ENCODE measurements at places on chromosomes 3 and 15.

DNA sequence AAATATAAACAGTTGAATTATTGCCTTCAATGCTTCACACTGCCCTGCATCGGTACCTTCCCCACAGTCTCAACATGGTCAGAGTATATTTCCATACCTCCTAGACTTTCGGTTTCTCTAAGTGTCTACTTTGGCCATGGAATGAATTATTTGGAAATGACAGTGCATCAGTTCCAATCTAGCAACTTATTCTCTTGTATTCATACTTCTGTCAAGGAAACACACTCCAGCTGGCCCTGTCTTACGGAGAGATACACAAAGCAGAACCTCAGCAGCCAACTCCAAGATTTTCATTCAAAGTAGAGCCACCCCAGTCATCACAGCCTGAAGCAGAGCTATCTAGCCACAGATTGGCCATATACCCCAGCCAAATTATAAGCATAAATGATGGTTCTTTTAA is 518.4 kb upstream of the UBE2E2 start:
- DNase-seq = no peak

- DNase-seq = no peak
Measured at GRCh38 chr15:60116456-60117089, 112.5 kb downstream of the FOXB1 start.

GRCh38 chr3:64943866-64944265 is 256.1 kb upstream of the ADAMTS9 start:
- no peak for DNase-seq

GRCh38 chr3:50580683-50581458 is 11.5 kb downstream of the HEMK1 start:
- DNase-seq = no peak

DNA sequence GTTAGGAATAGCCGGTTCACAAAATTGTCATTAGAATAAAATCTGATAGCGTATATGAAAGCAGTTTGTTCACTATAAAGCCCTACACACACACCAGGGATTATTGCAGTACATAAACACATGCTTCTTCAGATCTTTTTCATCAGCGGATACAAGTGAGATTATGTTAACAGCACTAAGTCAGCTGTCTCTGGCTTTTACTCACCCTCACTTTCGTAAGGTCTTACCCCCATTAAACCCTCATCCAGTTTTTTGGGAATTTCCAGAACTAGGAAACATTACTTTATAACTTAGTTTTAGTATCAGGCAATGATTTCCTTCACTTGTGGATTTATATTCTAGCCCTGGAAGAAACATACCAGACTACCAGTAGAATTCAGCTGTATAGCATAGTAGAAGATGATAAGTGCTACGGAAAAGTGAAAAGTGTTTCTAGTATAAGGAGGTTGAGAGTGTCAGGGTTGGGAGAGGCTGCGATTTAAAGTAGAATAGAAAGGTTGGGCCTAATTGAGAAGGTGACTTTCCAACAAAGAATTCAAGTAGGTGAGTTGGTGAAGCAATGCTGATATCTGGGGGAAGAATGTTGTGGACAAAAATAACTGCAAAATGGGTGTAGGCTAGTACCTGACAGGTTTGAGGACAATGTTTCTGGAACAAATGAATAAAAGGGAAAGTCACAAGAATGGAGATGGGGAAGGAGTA is 22.7 kb downstream of the TMEM207 start:
- no peak for DNase-seq

DNA sequence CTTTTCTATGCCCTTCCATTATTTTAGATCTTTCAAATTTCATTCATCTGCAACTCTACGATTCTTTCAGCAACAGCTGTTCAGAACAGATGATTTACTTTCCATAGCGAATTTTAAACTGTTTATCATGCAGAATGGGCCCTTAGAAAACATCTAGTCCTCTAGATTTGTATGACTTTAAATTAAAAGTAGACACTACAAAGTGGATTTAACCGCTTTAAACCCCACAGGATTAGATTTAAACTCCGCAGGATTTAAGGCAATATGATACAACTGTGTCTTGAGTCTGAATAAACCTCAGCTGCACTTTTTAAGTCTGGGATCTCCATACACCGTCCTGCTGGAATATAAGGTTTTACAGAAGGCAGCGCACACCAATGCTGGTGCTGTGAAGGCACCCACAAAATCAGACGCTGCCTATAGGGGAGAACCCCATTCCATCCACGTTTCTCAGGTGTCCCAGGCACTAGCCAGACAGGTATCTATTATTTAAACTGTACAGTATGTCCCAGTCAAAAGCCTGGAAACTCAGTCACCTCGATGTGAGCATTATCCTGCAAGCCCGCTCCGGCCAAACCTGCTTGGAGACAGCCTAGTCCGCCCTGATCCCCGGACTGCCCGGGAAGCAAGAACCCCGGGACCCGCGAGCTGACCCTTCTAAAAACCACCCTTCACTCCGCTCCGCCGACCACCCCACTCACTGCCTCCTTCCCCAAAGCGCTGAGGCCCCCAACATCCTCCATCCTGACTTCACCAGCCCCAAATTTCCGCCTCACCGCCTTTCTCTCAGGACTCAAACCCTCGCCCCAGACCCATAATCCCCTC is 768 bp downstream of the ANO10 start:
- no peak for DNase-seq

- DNase-seq = no peak
Measured at GRCh38 chr15:93359425-93360131, 270.6 kb upstream of the RGMA start.

DNA sequence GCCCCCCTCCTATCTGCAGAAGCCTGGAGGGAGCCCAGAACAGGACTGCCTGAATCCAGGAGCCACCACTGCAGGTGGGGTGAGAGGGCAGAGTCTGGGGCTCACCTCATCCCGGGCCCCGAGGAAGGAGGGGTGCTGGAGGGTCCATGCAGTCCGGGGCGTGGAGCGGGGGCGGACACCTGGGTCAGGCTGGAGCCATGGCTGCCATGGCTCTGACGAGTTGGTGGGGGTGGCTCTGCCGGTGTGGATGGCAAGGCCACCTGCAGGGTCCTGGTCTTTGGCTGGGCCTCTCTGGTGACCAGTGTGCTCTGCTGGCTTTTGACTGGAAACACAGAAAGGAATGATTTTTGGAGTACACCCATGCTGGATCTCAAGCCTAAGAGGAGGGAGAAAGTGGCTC is 47.4 kb downstream of the DZIP1L start:
- DNase-seq = no peak

- DNase-seq = no peak
Measured at GRCh38 chr3:61268644-61269043, 17.4 kb upstream of the FHIT start.

DNA sequence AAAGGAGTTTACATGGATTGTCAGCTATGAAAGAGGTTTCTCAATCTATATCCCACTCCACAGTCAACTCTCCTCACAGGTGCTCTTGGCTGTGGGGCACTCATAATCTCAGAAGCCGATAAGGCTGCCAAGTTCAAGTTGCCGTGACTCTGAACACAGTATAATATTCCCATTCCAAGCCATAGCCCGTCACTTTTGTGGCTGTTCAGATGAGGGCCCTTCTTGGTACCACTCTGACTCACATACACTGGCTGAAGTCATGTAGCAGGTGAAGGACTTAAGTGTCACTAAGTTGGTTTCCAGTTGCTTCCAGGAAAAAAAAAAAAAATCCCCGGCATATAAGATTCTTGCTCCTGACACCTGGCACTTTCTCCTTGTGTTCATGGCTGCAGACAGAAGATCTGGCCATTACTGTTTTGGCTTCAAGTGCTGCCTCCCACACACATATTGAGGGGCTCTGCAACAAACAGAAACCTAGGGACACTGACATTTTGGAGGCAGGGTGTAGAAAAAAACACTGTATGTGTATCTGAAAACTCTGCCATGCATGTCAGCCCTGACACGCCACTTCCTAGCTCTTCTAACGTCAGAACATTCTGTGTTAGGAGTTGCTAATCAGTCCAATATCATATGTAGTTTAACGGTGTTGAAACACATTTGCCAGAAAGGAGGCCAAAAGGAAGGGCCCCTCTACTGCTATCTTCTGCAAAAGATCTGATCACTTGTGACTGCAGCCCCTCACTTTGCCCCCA is 170.2 kb upstream of the ICE2 start:
- DNase-seq = no peak

- DNase-seq = no peak
Measured at GRCh38 chr15:34951993-34952392, 17.5 kb downstream of the AQR start.

DNA sequence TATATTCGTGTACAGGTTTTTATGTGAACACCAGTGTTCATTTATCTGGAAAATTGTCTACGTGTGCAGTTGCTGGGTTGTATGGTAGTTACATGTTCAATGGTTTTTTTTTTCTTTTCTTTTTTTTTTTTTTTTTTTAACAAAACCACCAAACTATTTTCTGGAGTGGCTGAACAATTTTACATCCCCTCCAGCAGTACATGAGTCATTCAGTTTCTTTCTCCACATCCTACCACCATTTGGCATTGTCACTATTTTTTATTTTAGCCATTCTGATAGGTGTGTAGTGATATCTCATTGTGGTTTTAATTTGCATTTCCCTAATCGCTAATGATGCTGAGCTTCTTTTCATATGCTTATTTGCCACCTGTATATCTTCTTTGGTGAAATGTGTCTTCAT is 256.3 kb upstream of the EOMES start:
- no peak for DNase-seq

GRCh38 chr3:1696669-1697275 is 401.9 kb upstream of the CNTN4 start:
- no peak for DNase-seq

DNA sequence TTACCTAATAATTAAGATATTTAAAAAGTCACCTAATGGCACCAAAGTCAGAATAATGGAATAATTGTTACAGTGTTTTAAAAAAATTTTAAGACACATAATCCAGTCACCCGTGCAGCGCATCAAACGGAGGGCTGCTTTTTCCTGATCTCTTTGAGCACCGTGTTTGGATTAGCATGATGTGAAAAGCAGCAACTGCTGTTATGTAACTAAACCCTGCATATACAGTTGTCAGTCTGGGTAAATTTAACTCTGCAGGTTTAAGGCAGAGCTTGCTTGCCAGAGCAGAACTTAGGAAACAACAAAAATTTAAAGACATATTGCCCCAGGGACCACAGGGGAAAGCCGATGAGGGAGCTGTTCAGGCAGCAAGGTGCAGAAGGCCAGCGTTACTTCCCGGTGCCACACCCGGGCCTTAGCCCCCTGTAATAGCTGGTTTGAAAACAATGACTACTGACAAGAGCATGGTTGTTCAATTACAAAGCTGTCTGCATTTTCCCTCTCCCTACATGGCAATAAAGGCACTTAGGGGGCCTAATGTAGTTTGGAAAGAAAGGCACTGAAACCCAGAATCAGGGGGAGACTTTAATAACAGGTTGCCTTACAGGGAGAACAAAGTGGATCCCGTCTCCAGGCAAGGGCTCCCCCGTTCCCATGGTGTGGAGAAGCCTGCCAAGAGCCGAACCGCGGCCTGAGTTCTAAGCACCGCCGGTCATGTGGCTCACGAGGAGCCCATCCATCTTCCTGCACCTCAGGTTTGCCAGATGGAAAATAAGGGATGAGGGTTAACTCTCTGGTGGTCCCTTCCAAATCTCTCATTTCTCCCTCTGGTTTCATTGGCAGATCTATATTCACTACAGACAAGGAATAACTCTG is 32.2 kb downstream of the RORA start:
- DNase-seq = no peak

- DNase-seq = no peak
Measured at GRCh38 chr3:179837374-179837773, 184.5 kb downstream of the USP13 start.

- no peak for DNase-seq
Measured at GRCh38 chr3:157387708-157388435, 48.8 kb upstream of the PTX3 start.

DNA sequence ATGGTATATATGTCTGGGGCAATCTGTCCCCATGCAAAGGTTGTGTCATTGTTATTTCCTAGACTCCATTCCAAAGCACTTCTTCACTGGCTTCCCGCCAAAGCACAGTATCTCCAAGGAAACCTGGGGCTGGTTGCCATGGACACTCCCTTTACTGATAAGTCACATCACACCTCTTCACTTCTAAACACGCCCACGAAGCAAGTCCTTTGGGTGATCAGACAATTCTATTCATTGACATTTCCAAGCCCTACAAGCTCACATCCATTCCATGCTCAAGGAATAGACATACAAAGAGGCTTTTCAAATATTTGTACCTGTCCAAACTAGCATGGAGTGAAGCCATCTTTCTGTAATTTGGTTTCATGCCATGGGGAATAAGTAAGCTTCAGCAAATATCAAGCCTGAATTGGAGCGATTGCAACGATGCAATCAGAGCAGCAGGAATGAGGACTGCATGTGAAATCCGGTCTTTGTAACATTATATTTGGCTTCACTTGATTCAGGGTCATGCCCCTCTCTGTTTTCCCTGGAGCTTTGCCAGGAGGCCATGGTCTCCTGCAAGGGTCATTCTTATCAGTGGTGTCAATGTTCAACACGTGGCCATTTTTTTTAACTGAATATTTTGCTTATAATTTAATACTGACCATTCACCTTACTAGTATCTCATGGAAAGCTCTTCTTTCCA is 201.6 kb upstream of the TMC3 start:
- no peak for DNase-seq

- no peak for DNase-seq
Measured at GRCh38 chr3:194139814-194140391, 4.0 kb downstream of the HES1 start.

- DNase-seq = no peak
Measured at GRCh38 chr3:43345246-43345645, 58.9 kb downstream of the SNRK start.

GRCh38 chr3:87002346-87002745 is 11.4 kb upstream of the VGLL3 start:
- no peak for DNase-seq

GRCh38 chr3:24406900-24407299 is 87.8 kb downstream of the THRB start:
- DNase-seq = no peak

DNA sequence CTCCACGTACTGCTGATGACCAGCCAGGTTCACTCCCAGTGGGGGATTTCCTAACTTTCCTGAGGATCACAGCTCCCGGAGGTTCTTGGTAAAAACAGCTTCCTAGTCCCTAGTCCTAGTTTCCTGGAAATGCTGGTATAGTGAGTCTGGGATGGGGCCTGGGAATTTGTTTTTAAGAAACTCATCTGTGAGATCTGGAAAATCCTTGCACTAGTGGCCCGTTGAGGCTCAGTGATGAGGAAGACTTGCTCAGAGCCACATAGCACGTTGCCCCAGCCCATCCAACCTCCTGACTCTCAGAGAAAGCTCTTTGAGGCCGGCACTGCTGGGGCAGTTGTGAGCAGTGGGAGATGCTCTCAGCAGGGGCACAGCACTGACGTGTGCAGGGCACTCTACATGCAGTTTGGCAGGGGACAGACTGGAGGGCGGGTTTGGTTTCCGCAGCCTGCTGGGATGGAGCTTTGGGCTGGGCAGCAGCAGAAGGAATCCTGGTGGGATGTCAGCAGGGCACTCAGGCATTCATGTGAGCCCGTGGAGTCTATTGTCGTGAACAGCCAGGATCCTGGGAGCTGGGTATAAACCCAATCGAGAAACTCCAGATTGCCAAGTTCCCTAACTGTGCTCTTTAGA is 31.6 kb downstream of the SAXO2 start:
- no peak for DNase-seq
